ENCODE measurements at places on chromosomes 4 and X.

- no peak for DNase-seq
- H3K27me3 ChIP-seq: no peaks in the 10 kb centered on the region
- no peaks in the 10 kb centered on the region for H3K4me1 ChIP-seq
- no peaks in the 10 kb centered on the region for H3K36me3 ChIP-seq
- H3K4me3 ChIP-seq: no peak overlapping the region
These were observed 188.4 kb downstream of the UNC5C start for GRCh38 chr4:95360256-95360903.

DNA sequence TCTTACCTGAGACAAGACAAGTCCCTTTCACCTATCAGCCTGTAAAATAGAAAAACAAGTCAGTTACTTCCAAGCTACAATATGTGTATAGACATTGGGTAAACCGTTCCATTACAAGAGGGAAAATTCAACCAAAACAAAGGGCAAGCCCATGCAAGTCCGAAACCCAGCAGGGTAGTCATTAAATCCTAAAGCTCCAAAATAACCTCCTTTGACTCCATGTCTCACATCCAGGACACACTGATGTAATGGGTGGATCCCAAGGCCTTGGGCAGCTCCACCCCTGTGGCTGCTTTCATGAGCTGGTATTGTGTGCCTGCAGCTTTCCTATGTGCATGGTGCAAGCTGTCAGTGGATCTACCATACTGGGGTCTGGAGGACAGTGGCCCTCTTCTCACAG, 14.7 kb upstream of the FAM47B start:
- no peak for DNase-seq
- no peaks in the 10 kb centered on the region for H3K4me1 ChIP-seq
- no peak overlapping the region for H3K4me3 ChIP-seq
- no peak overlapping the region for H3K27ac ChIP-seq
- H3K36me3 ChIP-seq: no peaks in the 10 kb centered on the region
- H3K27me3 ChIP-seq: no peaks in the 10 kb centered on the region

GRCh38 chrX:39928704-39929378, 168.9 kb downstream of the BCOR start:
- no peaks in the 10 kb centered on the region for H3K27me3 ChIP-seq
- H3K36me3 ChIP-seq: no peaks in the 10 kb centered on the region
- no peak for DNase-seq

DNA sequence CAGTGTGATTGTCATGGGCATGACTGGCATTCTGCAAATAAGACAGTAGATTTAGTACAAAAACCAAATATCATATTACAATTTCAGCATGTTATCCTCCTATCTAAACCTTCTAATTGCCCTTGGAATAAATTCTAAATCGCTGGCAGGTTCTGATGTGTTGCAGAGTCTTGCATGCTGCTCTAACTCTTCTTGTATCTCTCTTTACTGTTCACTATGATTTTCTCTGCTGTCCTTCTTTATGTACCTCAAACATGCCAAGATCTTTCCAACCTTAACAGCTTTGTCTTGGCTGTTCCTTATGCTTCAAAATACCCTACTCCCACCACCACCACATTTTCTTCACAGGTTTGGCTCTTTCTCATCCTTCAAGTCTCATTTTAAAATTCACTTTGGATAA, 43.0 kb upstream of the KCNIP4 start:
- H3K4me1 ChIP-seq: no peaks in the 10 kb centered on the region
- no peaks in the 10 kb centered on the region for H3K36me3 ChIP-seq
- no peak overlapping the region for H3K4me3 ChIP-seq

GRCh38 chr4:87707279-87707918, 57.3 kb downstream of the DMP1 start:
- no peak for DNase-seq
- no peak overlapping the region for H3K27ac ChIP-seq
- peaks cover 13% of the 10 kb centered on the region for H3K27me3 ChIP-seq
- no peaks in the 10 kb centered on the region for H3K4me1 ChIP-seq
- no peak overlapping the region for H3K4me3 ChIP-seq
- H3K36me3 ChIP-seq: no peaks in the 10 kb centered on the region

DNA sequence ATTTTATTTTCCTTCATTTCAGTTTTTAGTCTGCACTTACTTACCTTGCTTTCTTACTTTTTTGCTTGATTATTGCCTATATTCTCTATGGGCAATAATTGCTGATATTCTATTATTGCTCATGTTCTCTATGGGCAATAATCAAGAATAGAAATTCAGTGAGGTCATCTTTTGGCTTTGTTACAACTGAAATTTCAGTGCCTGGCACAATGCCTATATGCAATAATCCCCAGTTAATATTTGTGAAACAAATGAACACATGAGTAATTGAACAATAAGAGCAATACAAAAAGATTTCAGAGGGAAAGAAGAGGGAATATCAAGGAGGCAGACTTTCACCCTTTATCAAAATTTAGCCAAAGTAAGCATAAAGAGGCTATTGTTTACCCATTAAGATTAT, 48.6 kb upstream of the ARSJ start:
- H3K4me1 ChIP-seq: no peaks in the 10 kb centered on the region
- DNase-seq: no peak
- no peak overlapping the region for H3K27ac ChIP-seq
- H3K36me3 ChIP-seq: no peaks in the 10 kb centered on the region
- H3K27me3 ChIP-seq: no peaks in the 10 kb centered on the region

GRCh38 chr4:86452422-86452891, 92.6 kb upstream of the MAPK10 start:
- peaks cover 11% of the 10 kb centered on the region for H3K27me3 ChIP-seq
- no peak overlapping the region for H3K27ac ChIP-seq
- DNase-seq: no peak
- no peaks in the 10 kb centered on the region for H3K36me3 ChIP-seq
- no peaks in the 10 kb centered on the region for H3K4me1 ChIP-seq

GRCh38 chr4:40596522-40596921, 33.1 kb downstream of the RBM47 start:
- no peaks in the 10 kb centered on the region for H3K36me3 ChIP-seq
- H3K27me3 ChIP-seq: no peaks in the 10 kb centered on the region
- H3K27ac ChIP-seq: no peak overlapping the region
- DNase-seq: no peak

GRCh38 chr4:185740471-185740873, 71.5 kb downstream of the SORBS2 start:
- no peak overlapping the region for H3K27ac ChIP-seq
- no peaks in the 10 kb centered on the region for H3K27me3 ChIP-seq
- H3K4me1 ChIP-seq: no peaks in the 10 kb centered on the region
- no peak overlapping the region for H3K4me3 ChIP-seq

GRCh38 chr4:61841714-61842113, 641.6 kb downstream of the ADGRL3 start:
- no peaks in the 10 kb centered on the region for H3K27me3 ChIP-seq
- no peaks in the 10 kb centered on the region for H3K4me1 ChIP-seq
- no peak overlapping the region for H3K4me3 ChIP-seq
- H3K36me3 ChIP-seq: no peaks in the 10 kb centered on the region

- H3K4me1 ChIP-seq: no peaks in the 10 kb centered on the region
- no peak overlapping the region for H3K27ac ChIP-seq
- H3K4me3 ChIP-seq: no peak overlapping the region
- H3K27me3 ChIP-seq: no peaks in the 10 kb centered on the region
- no peaks in the 10 kb centered on the region for H3K36me3 ChIP-seq
These were observed 1082.0 kb downstream of the RAPGEF2 start for GRCh38 chr4:160184884-160185283.

DNA sequence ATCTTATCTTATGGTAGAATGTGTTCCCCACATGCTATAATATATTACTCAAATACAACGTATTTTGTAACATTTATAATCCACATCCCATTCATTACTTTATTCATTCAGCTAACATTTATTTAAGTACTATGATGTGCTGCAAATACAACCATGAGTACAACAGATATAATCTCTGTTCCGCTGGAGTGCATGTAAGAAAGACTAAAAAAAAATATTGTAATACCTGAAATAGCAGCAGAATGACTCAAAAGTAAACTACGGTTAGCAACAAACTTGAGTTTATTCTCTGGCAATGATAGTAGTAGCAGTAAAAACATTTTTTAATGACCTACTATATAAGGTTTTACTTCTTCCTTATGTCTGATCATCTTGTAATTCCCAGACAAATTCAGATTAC, 1776.3 kb downstream of the STIM2 start:
- no peak overlapping the region for H3K4me3 ChIP-seq
- no peaks in the 10 kb centered on the region for H3K4me1 ChIP-seq
- DNase-seq: no peak
- no peaks in the 10 kb centered on the region for H3K36me3 ChIP-seq
- H3K27ac ChIP-seq: no peak overlapping the region

DNA sequence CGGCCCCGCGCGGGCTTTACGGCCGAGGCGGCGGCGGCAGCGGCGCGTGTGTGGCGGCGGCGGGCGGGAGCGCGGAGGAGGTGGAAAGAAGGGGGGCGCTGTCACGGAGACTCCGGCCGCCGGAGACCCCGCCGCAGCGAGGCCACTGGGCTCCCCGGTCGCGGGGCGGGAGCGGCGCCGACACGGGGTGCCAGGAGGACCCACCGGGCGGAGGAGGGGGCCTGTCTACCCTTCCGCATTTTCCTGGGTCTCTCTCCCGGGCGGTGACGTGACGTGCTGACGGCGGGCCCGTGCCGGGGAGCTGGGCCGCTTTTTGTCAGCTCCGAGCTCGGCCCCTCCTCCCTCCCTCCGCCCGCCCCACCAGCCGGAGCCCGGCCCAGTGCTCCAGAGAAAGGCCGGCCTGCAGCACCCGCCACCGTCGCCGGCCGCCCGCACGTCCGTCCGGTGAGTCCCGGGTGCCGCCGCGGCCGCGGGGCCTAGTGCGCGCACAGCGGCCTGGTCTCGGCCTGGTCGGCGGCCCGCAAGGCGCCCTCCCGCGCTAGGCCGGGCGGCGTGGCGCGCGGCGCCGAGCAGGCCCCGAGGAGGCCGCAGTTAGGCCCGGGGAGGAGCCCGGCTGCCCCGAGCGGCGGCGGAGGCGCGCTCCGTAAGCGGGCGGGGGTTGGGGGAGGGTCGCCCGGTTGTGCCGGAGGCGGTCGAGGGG, at the start of gene ZFX:
TSS of gene ZFX (plus strand) at position 379 of the 700 bp plus-strand sequence. CDS start 23,014 bp downstream, outside the sequence.
- peaks cover 53% of the 10 kb centered on the region for H3K4me1 ChIP-seq
- peak within 1 kb of the TSS; percentile 85 for H3K4me3 ChIP-seq
- DNase-seq: peak; percentile 75
- H3K27me3 ChIP-seq: no peaks in the 10 kb centered on the region

DNA sequence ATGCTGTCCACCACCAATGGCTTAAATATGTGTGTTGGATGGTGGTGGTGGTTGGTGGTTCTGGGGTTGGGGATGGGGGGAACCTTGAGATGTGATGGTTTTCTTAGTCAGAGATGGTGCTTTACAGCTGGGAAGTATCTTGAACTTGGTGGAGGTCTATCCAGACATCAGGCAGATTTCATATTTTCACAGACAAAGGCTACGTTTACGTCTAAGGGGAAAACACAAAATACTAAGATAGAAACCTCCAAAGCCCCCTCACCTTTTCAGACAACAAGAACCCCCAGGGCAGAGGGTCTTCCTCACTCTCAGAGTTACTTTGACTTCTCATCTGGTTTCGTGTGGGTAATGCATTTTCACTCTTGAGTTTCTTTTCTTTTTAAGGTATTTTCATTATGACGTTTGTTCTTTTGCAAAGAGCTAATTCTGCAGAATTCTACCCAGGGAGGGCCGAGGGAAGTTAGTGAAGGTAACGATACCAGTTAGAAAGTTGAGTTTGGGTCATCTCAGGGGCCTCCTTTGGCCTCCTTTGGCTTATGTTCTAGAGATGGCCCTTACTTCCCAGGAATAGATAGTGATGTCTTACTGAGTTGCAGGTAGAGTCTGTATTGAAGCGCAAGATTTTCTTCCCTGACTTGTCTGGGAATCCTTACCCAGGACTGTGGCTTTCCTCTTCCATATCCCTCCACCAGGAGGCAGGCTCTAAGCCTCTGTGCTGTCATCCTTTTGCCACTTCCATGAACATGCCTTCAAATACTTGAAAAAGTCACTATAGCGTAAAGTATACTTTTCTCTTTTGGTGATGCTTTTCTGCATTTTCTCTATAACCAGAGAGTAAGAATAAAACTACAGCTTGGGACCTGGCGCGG, 31.9 kb downstream of the RHOH start:
- H3K36me3 ChIP-seq: peaks cover 74% of the 10 kb centered on the region
- peak overlapping the region; percentile 58 for H3K4me3 ChIP-seq
- peak; percentile 62 for DNase-seq
- peaks cover 95% of the 10 kb centered on the region for H3K4me1 ChIP-seq
- no peaks in the 10 kb centered on the region for H3K27me3 ChIP-seq

GRCh38 chrX:130340271-130340670, 552 bp downstream of the SLC25A14 start:
- peak overlapping the region; percentile 86 for H3K4me3 ChIP-seq
- H3K27me3 ChIP-seq: no peaks in the 10 kb centered on the region
- H3K36me3 ChIP-seq: peaks cover 2% of the 10 kb centered on the region

- H3K27ac ChIP-seq: no peak overlapping the region
- no peak overlapping the region for H3K4me3 ChIP-seq
- DNase-seq: no peak
- no peaks in the 10 kb centered on the region for H3K27me3 ChIP-seq
- no peaks in the 10 kb centered on the region for H3K36me3 ChIP-seq
- H3K4me1 ChIP-seq: no peaks in the 10 kb centered on the region
These were observed 45.5 kb downstream of the SMIM31 start for GRCh38 chr4:164799410-164799809.

GRCh38 chr4:159413306-159413943, 310.5 kb downstream of the RAPGEF2 start:
- H3K4me1 ChIP-seq: no peaks in the 10 kb centered on the region
- H3K36me3 ChIP-seq: no peaks in the 10 kb centered on the region
- DNase-seq: no peak
- peaks cover 28% of the 10 kb centered on the region for H3K27me3 ChIP-seq
- no peak overlapping the region for H3K27ac ChIP-seq
- no peak overlapping the region for H3K4me3 ChIP-seq

GRCh38 chr4:8000721-8001491, 61.2 kb upstream of the AFAP1 start:
- H3K4me3 ChIP-seq: no peak overlapping the region
- no peak for DNase-seq
- no peaks in the 10 kb centered on the region for H3K4me1 ChIP-seq
- no peak overlapping the region for H3K27ac ChIP-seq
- peaks cover 6% of the 10 kb centered on the region for H3K27me3 ChIP-seq
- no peaks in the 10 kb centered on the region for H3K36me3 ChIP-seq

GRCh38 chrX:9955506-9955905, 11.7 kb upstream of the CLDN34 start:
- H3K36me3 ChIP-seq: no peaks in the 10 kb centered on the region
- no peak overlapping the region for H3K4me3 ChIP-seq
- no peaks in the 10 kb centered on the region for H3K4me1 ChIP-seq

GRCh38 chrX:119132316-119132715, 4.7 kb upstream of the KIAA1210 start:
- peaks cover 10% of the 10 kb centered on the region for H3K27me3 ChIP-seq
- H3K4me3 ChIP-seq: no peak overlapping the region
- H3K4me1 ChIP-seq: no peaks in the 10 kb centered on the region
- H3K27ac ChIP-seq: no peak overlapping the region

DNA sequence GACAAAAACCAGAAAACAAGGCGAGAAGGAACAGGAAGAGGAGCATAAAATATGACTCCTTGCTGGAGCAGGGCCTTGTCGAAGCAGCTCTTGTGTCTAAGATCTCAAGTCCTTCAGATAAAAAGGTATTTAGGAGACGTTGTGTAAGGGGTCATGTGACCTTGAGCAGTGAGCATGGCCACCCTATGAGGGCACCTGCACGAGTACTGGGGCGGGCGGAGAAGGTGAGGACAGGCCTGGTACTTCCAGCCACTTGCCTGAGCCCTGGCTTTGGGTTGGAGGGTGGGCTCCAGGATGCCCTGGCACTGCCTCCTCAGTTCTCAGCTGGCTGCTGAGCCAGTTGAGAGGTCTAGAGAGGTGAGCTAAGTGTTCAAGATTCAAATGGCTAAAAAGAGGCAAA, 29.9 kb downstream of the NSD2 start:
- H3K36me3 ChIP-seq: peaks cover 64% of the 10 kb centered on the region
- no peak overlapping the region for H3K4me3 ChIP-seq
- no peaks in the 10 kb centered on the region for H3K27me3 ChIP-seq
- DNase-seq: no peak
- no peak overlapping the region for H3K27ac ChIP-seq

Data from activated CD8-positive, alpha-beta memory T cell treated with anti-CD3 and anti-CD28 coated beads, Interleukin-2, amount 10 ng/mL, durations not matched to agents 7 days and 5 days (primary cell).